ENCODE measurements at places on chromosomes 13 and 19.
A peak's percentile ranks its signal among the peaks of the same experiment; 100 is the strongest.

GRCh38 chr13:30807392-30807791 is 72.0 kb downstream of the ALOX5AP start:
- no peak for DNase-seq

GRCh38 chr19:8654591-8655339 is 24.3 kb downstream of the NFILZ start:
- DNase-seq = no peak

GRCh38 chr13:96091164-96092117 is 1.5 kb downstream of the HS6ST3 start:
- no peak for DNase-seq

DNA sequence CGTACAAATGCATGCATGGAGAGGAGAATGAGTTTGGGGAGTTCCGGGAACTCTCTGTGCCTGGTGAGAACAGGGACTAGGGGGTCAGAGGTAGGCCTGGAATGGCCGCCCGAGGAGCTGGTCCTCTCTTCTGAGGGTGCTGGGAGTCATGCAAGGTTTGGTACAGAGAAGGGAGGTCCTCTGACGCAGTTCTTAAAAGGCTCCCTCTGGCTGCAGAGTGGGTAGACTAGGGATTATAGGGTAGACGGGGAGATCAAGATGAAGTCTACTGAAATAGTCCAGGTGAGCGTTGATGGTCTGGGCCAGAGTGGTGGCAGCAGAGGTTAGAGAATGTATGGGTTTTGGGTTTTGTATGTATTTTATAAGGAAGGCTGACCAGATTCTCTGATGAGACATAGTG is 796 bp downstream of the ZNF304 start:
- DNase-seq = no peak

DNA sequence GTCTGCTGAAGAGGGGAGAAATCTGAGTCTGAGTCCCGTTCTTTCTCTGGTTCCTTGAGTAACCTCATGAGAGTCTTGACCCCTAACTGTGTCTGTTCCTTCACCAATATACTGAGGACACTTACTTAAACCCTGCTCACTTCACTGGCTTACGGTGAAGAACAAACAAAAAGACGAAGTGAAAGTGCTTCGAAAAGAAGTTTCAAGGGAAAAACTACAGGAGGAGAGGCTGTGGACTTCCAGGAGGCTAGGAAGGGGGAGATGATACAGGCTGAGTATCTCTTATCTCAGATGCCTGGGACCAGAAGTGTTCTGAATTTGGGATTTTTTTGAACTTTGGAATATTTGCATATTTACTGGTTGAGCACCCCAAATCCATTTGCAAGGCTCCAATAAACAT is 6.1 kb downstream of the SMG9 start:
- no peak for DNase-seq

GRCh38 chr13:49279885-49280284 is 32.2 kb downstream of the CDADC1 start:
- DNase-seq = no peak

GRCh38 chr13:95704510-95704909 is 27.6 kb downstream of the DNAJC3 start:
- DNase-seq = no peak

DNA sequence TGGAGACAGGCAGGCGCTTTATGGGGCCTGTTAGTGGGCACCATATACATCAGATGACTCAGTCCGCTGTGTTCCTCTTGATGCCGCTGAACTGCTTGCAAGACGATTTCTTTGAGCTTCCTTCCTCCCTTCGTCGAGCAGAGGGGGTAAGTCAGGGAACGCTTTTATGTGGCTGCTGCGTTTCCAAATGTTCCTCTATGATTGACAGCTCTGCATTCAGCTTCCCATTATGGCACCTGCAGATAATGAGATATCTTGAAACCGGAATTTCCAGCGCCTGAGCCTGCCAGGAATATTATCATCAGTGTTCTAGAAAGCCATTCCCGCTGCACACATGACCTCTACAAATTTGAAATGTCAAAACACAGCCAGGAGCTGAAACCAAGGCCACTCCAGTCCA is 257.0 kb downstream of the TSHZ3 start:
- DNase-seq = no peak

GRCh38 chr13:109281017-109281902 is 505.1 kb downstream of the IRS2 start:
- DNase-seq = no peak

GRCh38 chr13:50320271-50320862 is 305.1 kb downstream of the KCNRG start:
- DNase-seq = peak; percentile 37

- DNase-seq = no peak
Measured at GRCh38 chr19:42132030-42132628, at the start of gene POU2F2. POU2F2 (minus strand) TSS chr19:42132446; CDS start chr19:42132411, 35 bp downstream.

DNA sequence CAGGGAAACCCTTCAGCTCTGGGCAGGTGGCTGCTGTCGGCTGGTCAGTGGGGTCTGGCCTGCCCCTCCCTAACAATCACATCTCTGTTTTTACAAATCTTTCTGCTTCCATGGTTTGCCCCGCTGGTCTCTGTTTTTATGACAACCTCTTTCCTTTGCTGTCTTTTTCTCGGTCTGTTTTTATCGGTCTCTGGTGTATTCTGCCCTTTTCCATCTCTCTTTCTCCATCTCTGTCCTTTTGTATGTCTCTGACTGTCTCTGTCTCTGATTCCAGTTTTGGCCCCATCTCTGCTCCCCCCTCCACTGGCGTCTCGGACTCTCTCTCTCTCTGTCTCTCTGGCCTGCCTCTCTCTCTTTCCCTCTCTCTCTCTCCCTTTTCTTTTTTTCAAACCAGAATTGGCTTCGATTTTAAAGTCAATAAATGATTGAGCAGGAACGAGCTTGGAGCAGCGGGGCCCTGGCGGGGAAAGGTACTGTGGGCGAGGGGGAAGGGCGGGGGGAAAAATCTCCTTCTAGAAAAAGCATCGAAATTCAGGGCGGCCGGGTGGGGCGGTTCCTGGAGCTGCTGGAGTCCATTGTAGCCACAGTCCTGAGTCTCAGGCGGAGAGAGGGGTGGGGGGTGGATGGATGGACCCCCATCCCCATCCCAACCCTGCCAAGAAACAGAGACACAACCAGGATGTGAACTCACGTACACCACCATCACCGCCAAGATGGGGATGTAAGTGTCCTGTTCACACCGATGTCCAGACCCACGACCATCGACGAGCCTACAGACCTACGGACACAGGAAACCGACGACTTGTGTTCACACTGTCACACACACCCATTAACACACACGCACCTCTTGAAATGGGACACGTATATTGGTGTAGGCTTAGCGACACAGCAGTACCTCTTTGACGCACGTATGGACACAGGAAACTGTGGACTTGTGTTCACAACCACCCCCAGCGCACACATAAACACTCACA is 3.0 kb downstream of the NFIX start:
- no peak for DNase-seq

DNA sequence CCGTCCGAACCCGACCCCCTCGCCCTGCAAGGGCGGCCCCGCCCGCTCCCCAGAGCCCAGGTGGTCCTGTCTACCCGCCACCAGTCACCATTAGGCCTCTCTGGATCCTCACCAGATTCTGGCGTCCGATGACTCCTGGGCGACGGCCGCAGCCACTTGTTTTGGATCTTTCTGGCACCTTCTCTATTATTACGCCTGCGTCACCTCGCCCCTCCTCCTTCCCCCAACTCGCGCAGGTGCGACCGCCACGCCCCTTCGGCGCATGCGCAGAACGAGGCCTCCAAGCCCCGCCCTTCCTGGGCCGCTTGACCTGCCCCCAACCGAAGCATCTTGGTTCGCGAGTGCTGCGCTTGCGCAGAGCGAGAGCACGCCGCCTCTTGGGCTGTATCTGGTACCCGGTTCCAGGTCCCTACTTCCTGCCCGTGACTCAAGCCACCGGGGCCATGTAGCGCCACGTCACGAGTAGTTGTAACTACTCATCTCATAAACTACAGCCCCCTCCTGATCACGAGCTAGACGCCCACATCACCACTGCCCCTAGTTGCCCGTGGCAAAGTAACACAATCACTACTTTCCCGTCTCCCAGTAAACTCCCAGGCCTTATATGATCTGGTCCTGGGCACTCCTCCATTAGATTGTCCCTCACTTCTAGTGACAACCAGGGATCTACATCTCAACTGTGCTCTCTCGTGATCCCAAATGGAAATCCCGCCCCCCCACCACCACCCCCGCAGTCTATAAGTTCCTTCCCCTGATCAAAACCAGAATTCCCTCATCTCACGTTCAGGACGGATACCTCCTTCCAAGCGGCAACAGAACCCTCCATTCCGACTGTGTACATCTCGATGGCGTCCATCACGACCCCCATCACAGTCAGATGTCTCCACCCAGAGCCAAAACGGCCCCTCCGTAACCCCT is at the start of gene DEDD2:
DEDD2 (minus strand) TSS at position 158 of the 918 bp plus-strand sequence. CDS start 670 bp downstream, outside the sequence.
- peak; percentile 93 for DNase-seq

- DNase-seq = no peak
Measured at GRCh38 chr13:41458761-41459431, 1.5 kb downstream of the RGCC start.

DNA sequence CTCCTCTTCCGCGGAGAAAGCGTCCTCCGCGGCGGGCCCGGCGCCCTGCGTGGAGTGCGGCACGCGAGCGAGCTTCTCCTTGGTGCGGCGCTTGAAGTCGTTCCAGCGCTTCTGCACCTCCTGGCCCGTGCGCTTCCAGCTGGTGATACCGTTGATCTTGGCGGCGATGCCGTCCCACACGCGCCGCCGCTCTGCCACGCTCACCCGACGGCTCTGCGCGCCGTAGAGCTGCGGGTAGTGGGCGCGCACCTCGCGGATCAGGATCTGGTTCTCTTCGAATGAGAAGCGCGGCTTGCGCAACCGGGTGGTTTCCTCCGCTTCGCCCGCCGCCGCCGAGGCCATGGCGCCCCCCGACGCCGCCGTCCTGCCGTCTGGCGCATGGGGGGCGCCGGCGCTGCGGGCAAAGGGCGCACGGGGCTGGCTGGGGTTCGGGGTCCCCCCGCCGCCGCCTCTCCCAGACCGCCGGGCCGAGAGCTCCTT is 941 bp downstream of the MYPOP start:
- DNase-seq = no peak

- no peak for DNase-seq
Measured at GRCh38 chr19:54001496-54001895, 10.1 kb downstream of the CACNG6 start.

DNA sequence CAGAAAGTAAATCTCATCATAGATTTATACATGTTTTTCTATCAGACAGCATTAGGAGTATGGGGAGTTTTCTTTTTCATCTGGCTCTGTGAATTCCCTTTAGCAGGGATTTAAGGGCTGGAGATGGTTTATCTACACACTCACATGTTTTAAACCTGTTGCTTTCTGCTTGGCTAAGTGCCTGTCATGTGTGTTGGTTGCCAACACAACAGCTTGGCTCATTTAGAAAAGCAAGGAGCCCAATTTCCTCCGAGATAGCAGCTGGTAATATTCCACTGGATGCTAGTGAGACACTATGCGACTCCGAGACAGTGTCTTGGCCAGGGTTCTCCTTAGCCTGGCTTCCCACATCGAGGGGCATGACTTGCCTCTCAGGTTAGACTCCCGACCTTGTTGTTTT is 83.3 kb downstream of the KLF5 start:
- DNase-seq = no peak

GRCh38 chr19:46499692-46500091 is 4.0 kb upstream of the PNMA8B start:
- DNase-seq = no peak

Data from fibroblast of skin of left quadriceps (primary cell).